ENCODE measurements at places on chromosomes 7 and 10.

- no peak for DNase-seq
These were observed 140.3 kb downstream of the ADCY1 start for GRCh38 chr7:45714521-45714820.

DNA sequence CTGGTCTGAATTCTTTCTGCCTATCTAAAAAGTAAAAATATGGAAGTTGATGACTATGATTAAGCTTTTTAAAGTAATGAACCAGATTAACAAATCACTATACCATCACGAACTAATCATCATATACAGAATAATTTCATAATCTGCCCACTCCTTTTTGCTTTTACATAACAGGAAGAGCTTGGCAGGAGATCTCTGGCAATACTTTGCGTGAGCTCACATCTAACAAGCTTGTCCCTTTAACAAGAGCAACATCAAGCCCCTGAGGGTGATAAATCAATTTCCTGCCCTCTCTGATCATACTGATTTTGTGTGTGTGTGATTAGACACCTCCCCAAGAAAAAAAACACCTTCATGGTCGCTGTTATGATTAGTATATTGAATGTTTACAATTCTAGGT is 143.5 kb upstream of the ASAH2 start:
- DNase-seq: peak; percentile 50

DNA sequence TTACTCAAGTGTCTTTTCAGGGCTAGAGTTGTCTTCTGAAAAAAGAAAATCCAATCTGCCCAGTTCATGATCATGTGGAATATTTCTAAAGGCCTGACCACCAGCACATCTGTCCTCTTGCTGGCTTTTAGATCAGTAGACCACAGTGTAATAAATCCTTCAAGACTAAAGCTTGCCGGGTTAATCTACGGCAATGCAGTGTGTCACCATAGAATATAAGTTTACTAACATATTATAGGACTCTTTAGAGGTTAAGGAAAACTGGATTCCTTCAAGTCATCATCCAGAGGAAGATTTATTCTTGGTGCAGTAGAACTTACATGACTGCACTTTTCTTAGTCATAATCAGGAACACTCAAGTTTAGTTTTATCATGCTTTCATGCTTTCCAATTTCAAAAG is 349.5 kb downstream of the SEMA3D start:
- DNase-seq: no peak

GRCh38 chr7:107967420-107967819 is 35.5 kb downstream of the LAMB1 start:
- no peak for DNase-seq

DNA sequence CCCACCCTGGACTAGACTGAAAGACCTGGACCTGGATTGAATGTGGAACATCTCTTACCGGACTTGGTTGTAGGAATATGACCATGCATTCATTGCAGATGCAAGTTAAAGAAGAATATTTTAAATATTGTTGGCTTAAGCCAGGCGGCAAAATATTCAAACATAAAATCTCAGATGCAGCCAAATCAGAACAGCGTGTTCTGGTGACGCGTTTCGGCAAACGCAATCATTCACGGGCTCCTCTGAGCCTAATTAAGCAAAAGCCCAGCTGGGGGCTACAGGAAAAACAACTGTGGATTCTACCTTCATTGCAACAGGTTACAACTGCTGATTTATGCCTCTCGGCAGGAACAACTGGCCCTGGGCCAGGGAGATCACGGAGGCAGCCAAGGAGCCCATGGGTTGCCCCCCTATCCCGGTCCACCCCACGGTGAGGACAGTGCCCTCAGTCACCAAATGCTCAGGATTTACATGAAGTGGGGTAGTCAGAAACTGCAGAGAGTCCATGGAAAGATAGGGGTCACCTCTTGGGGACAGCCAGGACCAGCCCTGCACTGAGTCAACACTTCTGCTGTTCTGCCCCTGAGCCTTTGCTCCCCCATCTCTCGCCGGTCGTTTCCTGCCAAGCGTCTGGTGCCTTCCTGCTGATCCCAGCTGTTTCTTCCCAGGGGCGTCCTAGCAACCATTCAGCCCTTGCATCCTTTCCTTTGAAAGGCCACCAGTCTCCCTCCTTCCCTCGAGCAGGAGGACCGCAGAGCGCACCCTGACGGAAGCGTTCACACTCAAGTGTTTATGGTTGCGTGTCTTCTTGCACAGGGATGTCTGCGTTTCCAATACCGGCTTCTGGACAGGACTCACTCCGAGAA is 64.4 kb upstream of the SFMBT2 start:
- DNase-seq: no peak

- DNase-seq: no peak
These were observed 12.6 kb upstream of the NFKB2 start for GRCh38 chr10:102382871-102383270.

DNA sequence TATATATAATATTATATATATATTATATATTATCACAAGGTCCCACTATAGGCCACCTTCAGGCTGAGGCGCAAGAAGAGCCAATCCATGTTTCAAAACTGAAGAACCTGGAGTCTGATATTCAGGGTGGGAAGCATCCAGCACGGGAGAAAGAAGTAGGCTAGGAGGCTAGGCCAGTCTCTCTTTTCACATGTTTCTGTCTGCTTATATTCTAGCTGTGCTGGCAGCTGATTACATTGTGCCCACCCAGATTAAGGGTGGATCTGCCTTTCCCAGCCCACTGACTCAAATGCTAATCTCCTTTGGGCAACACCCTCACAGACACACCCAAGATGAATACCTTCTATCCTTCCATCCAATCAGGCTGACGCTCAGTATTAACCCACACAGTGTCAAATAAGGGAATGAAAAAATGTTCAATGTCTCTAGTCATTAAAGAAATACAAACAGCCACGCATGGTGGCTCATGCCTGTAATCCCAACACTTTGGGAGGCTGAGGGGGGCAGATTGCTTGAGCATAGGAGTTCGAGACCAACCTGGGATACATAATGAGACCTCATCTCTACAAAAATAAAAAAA is 135.4 kb upstream of the PCBD1 start:
- DNase-seq: no peak

DNA sequence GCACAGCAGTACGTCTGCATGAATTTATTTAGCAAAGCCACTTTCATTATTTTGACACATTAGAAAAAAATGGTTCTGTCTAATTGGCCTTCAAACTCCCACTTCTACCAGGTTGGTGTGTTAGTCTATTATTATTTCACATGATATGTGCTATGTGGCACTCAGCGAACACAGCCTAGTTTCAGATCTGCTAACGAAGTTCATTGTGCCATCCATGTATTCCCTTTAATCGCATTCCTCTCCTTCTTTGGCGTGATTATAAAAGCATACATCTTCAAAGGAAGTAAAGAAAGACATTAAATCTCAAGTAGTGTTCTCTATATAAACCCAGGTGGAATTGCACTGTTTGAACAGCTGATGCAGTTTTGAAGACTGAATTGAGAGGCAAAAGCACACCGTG is 96.4 kb upstream of the CACNA2D1 start:
- DNase-seq: no peak
